ENCODE measurements at places on chromosomes 6 and 20. TPM values are rescaled to one million over a fixed set of nuclear protein-coding genes. Genes with fewer than 3 reads are reported as not detected.

Gene APCDD1L
- polyA plus RNA-seq, result not detected

Gene MYB
- 0.27 TPM for polyA plus RNA-seq

Gene TAPBP
- 40.0 TPM for polyA plus RNA-seq

Gene SLC22A7
- polyA plus RNA-seq, result not detected

Gene CHRNA4
- 0.21 TPM for polyA plus RNA-seq

Gene TNXB
- polyA plus RNA-seq, result 1.7 TPM

Gene EYA4
- polyA plus RNA-seq, result 14.4 TPM

Gene PLEKHG1
- polyA plus RNA-seq, result 0.17 TPM

Gene RNF114
- 47.0 TPM for polyA plus RNA-seq

Gene PTCRA
- not detected for polyA plus RNA-seq

Gene OR2J3
- polyA plus RNA-seq, result not detected
